ENCODE measurements at places on chromosomes 2 and 18.

DNA sequence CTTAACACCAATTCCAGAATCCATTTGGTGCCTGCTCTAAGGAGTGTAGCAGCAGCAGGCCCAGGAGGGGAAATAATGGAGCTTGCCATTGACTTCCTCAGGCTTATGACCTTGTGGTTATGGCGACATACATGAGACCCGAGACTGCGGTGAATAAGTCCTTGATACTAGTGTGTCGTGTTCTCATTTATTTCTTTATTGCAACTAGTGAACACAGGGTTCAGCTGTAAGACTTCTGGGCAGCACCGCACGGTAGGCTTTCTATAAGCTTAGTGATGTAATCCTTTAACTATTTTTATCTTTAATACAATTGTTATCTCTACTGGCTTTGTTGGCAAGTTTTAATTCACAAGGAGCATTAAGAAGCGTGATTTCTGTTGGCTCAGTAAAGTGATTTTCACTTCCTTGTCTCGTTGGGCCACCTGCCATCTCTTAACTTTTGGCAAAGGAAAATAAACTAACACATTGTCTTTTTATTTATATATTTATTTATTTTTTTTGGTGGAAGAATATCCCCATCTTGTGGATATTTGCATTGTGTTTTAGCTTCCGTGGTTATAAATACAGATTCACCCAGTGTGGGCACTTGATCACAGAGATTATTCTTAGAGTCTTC is 139.8 kb downstream of the LTBP1 start:
- no peak for DNase-seq

GRCh38 chr18:55439056-55439455 is 148.9 kb downstream of the TCF4 start:
- DNase-seq, result no peak

DNA sequence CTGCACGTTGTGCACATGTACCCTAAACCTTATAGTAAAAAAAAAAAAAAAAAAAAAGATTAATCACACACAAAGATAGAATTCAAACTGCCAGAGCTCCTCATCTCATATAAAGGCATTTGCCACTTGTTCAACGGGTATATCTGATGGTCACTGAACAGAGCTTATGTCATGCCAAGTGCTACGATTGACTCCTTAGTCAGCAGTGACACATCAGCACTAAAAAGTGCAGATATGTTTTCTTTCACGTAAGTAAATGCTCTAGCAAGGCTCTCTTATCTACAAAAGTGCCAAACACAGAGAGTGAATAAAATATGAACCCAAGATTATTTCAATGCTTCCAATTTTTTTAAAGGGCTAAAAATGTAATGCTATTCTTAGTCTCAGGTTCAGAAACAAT is 1.1 kb downstream of the LMAN1 start:
- DNase-seq, result no peak

- no peak for DNase-seq
Measured at GRCh38 chr2:63665846-63666475, 77.2 kb downstream of the MDH1 start.

GRCh38 chr2:26615336-26615859 is 25.8 kb downstream of the CIB4 start:
- no peak for DNase-seq

DNA sequence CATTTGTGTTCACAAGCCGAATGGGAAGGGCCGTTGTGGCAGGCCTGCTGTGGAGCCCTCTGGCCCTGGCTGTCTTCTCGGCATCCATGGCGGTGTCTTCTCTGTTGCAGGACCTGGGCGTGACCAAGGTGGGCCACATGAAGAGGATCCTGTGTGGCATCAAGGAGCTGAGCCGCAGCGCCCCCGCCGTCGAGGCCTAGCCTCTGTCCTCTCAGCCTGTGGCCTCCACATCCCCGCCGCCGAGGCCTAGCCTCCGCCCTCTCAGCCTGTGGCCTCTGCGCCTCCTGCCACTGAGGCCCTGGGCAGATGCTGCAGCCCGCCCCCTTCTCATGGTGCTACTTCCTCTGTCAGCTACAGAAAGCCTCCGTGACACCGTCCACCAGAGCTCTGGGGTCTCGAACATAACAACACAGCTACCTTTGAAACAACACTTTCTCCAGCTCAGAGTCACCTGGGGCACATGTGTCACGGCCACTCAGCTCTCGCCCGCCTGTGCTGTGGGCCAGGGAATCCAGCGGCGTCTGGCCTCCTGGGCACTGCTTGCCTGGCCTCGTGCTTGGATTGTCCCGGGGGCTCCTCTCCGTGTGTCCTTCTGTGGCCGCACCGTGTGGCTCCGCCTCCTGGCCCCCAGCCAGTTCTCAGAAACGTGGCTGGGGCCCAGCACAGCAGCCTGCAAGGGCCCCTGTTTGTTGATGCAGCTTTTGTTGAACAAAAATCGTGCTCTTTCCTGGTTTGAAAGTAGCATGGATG is 97.1 kb downstream of the USP40 start:
- no peak for DNase-seq

GRCh38 chr2:202148515-202149154 is 75.6 kb downstream of the KIAA2012 start:
- DNase-seq, result no peak

DNA sequence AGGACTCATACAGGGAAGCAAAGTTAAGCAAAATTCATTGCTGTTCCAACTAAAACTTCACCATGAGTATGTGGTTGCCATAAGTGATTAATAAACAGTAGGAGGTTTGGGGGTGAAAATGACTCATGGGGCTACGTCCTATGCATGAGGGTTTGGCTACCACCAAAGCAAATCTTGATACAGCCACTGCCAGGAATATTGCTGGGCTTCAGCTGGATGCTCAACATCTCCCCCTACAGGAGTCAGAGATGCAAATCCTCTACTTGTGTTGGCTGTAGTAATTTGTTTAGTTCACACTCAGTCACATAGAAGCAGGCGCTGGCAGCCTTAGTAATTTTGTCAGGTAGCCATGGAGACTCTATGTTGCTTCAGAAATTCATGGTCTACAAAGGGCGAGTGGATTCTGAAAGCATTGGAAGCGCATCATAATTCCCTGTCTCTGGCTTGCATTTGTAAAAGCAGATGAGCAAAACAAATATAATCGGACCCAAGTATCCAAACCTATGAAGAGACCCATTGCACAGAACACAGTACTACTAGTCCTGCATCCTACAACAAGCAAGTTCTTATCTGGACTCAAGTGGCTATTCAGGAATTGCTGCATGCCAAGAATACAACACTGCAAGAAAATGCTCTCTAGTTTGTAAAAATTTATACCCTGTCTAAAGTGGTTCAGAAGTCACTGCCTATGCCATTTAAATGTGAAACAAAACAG is 76.0 kb downstream of the CD28 start:
- peak; percentile 47 for DNase-seq

- no peak for DNase-seq
Measured at GRCh38 chr2:100513650-100514049, 43.4 kb downstream of the NMS start.

DNA sequence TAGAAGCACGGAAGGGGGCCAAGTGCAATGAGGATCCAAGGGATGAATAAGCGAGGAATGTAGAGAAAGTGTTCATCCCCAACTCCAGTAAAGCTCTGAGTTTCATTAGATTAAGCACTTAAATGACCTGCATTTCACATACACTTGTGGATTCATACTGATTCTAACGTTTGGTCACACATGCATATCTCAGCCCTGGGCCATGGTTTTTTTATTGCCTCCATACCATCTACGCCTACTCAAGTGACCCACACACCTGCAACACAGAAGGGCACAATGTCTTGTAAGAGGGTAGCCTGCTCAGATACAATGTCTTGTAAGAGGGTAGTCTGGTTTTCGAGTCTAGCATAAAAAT is 566 bp upstream of the MRPS5 start:
- DNase-seq, result no peak

- DNase-seq, result no peak
Measured at GRCh38 chr2:202101026-202101579, 28.0 kb downstream of the KIAA2012 start.

DNA sequence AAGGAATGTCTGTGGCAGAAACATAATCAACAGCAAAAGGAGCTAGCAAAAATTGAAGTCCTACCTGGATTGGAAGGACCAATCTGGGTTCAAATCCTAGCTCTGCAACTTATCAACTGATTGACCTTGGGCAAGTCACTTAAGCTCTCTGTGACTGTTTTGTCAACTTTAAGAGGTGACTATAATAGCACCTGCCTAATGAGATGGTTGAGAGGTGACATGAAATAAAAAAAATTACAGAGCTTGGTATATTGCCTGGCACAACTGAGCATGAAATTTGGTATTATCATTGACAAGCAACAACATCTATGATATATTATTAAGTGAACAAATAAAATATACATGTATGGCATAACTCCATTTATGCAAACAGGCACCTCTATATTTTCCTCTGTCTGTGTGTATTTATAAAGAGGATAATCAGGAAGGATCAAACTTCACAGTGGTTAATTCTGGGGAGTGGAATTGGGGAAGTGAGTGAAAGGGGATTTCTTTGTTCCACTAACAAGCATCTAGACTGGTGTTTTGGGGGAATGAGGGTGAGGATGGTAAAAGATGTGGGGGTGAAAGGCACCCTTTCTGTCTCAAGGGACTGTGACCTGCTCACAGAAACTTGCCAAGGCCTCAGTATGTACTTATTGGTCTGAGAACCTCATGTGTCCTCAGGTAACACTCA is 132.8 kb upstream of the SERTAD2 start:
- DNase-seq, result no peak

GRCh38 chr2:38551746-38552145 is 51.0 kb downstream of the HNRNPLL start:
- DNase-seq, result no peak

GRCh38 chr2:167785606-167786216 is 461.7 kb downstream of the STK39 start:
- DNase-seq, result no peak

- no peak for DNase-seq
Measured at GRCh38 chr18:67518566-67518965, 2.0 kb upstream of the DSEL start.

DNA sequence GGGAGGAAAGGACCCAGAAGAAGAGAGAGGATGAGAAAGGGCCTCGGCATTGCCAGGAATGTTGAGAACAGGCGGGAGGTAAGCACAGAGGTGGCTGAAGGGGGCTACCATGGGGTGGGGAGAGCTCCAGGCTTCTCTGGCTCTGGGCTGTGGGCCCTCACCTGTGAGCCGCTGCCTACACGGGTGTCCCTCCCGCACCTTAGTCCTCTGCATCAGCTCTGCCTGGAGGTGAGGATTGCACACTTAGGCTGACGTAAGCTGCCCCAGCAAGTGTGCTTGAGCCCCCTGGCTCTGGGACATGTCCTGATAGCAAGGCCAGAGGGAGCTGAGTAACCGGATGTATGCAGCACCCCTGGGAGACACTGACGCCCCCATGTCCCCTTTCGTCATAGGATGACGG is 33.9 kb downstream of the TMEM18 start:
- DNase-seq, result no peak

- no peak for DNase-seq
Measured at GRCh38 chr2:240111253-240111652, 24.9 kb downstream of the COPS9 start.

DNA sequence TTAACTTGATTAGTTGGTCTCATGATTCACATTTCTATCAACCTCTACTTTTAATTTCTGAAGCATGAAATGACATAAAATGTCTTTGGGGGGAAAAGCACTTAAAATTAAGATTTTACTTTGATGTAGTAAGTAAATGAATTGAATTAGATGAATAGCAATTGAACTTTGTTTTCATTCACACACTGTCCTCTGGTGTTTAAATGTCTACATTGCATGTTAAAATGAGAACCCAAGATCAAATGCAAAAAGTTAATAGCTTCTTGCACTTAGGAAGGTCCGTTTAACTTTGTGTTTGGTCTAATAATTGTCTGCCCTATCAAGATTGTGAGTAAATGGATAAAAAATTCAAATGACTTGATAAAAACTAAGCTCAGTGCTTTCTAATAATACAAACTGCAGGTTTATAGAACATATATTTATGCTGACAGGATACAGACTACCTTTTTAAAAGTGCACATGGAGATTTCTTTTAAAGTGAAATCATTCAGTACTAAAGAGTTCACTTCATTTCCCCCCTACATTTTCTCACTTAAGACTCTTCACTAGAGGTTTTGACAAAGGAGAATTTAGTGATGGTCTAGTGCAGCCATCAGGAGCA is 156.2 kb upstream of the NABP1 start:
- peak; percentile 9 for DNase-seq

- no peak for DNase-seq
Measured at GRCh38 chr2:175359710-175360109, 178.2 kb upstream of the ATP5MC3 start.

DNA sequence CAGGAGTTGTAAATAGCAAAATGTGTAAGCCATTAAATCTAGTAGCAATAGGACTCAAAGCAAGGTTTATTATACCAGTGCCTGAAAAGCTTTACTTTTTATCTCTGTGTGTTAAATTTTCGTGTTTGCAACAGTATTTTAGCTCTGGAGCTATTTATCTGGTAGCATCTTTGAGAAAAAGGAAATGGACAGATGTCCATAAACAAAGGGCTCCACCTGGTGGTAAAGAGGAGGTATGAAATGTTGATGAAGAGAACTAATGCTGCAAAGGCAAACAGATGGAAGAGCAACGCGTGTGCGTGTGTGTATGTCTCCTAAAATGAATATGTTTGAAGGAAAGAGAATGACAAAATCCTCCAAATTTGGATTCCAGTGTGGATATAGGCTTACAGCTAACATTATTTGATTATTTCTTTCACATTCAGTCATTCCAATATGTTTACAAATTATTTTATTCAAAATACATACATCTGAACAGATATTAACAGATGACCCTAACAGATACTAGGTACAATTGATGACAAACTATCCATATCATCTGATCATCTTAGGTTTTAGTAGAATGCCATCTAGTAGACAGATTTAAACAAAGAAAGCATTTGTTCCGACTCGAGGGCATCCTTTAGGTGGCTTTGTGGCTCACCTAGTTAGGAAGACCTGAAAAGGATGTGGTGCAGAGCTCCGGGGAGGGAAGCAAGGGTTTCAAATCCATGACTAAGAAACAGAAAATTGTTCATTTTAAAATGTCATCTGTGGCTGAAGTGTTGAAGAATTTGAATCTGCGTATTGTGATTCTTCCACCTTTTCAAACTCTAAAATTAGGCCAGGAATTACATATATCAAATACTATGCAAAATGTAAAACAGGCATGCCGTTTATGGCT is 383.3 kb downstream of the MTX2 start:
- DNase-seq, result peak; percentile 82

GRCh38 chr2:207619764-207620203 is 5.4 kb downstream of the METTL21A start:
- DNase-seq, result no peak

All from NCI-H1105 treated with DMSO at 0.1 percent for 48 hours (cell line).